Activated CD8-positive, alpha-beta memory T cell treated with anti-CD3 and anti-CD28 coated beads for 1 hour (primary cell): ENCODE measurements at places on chromosomes 12 and 14.

DNA sequence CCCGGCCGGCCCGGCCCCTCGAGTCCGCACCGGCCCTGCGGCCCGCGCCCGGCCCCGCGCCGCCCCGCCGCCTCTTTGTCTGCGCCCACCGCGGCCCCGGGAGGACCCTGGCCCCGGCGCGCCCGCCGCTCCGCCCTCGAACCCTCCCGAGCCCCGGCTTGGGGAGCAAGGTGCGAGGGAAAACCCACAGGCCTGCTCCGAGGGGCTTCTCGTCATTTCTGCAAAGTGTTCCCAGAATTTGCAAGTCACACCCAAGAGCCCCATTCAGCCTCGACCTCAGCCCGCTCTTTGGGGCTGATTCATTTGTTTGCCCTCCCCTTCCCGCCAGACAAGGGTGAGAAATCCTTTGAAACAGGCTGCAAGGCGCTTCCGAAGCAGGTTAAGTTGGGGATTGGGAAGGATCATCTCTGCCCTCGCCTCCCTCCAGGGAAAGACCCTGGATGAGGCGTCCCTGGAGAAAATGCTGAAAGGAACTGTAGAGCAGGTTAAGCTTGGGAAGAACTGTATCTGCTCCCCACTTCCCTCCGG lies 325 bp upstream of the CLIP1 start:
- no peak for DNase-seq

DNA sequence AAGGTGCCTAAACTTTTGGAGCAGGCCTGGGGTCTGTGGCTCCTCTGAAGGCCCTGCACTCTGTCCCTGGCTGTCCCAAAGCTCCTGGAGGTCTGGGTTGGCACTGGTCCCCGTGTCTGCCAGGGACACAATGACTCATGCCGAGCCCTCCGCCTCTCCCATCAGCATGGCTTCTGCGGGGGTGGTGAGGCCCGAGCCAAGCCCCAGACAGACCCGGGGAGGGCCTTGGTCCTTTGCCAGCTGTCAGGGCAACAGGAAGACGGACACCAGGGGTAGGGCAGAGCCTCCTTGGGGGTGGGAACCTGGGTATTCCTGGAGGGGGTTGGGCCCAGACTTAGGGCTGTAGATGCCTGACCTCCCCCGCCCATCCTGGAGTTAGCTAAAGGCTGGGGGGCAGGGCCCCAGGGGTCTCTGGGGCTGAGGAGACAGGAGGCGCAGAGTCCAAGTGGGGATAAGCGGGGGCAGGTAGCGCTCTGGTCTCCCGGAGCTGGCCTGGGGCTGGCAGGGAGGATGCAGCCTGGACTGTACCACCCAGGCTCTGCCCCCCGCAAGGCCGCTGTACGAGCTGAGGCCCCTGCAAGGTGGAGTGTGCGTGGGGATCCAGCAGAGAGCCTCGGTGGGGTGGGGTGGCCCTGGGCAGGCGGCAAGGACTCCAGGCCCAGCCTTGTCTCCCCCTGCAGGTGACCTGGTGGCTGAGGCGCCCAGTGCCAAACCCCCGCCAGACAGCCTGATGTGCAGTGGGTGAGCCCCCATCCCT lies 16.4 kb upstream of the PUS1 start:
- no peak for DNase-seq

DNA sequence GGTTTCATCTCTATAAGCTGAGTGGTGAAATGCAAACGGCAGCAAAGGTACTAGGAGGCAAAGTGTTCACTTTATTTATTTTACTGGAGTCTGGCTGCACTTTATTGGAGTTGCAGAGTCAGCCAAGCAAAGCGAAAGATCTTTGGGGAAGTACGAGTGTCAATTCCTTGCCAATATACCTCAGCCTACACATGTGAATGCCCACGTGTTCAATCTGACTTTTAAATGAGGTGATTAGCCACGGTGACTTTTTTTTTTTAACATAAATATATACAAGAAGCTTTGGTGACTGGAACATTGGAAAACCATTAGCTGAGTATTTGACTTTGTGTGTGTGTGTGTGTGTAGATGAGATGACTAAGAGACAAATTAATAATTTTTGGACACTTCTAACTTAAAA lies 178.8 kb downstream of the NTS start:
- no peak for DNase-seq

DNA sequence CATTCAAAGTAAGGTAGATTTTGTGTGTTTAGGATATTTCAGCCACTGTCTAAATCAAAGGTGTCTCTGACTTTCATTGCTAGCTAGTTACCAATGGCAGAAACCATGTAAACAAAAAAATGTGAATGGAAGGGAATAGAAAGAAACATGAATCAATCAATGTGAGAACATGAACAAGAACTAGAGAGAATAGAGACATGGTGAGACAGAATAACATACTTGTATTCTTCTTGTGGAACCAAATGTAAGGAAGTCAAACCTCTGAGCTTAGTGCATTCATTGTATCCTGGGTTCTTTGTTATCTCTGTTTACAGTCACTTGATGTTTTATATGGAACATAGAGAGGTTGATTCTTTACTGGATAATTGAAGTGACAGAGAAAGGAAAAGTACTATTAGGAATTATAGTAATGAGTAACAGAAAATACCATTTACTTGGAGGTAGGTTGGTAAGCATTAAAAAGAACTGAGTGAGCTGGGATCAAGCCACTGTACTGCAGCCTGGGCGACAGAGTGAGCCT lies 2.6 kb upstream of the WNK1 start:
- DNase-seq, result no peak

DNA sequence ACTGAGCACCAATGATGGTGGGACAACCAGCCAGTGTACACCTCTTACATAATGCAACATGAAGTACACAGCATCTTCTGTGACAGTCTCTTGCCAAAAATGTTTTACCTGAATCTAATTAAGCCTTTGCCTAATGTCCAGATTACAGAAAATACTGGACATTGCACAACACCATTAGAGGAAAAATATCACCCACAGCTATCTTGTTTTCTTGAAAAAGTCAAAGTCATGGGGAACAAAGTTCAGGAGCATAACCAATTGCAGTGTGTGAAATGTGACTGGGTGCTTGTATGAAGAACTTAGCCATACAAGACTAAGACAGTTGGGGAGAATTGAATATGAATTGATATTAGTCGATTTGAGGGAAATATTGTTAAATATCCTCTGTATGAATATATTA lies 12.1 kb upstream of the ANO6 start:
- no peak for DNase-seq

DNA sequence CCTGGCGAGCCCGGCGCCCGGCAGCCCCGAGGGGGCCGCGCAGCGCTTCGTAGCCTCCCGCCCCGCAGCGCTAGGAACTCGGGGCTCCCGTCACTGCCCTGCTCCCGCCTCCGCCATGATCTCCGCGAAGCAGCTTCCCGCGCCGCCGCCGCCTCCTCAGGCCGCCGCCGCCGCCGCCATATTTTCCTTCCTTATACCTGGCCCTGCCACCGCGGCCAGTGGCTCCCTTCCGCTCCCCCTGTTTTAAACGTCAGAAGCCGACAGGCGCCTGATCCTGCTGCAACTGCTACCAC lies 286 bp downstream of the PPP4R3A start:
- DNase-seq, result no peak

GRCh38 chr12:76260390-76260748 lies 87.8 kb downstream of the BBS10 start:
- DNase-seq, result no peak

DNA sequence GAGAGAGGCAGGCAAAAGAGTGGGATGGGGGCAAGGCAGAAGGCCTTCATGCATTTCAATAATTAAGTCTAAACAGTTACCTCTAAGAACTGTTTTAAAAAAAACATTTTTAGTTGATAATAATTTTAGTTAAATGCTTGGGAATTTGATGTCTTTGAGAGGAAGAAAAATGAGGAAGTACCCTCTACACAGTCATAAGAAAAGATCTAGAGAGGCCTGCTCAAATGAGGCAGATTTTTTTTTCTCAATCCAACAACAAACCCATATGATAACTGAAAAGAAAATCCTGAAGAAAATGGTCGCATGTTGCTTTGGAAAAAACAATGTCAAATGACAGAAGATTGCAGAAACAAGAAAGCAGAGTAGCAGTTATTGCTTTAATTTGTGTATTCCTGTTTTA lies 25.6 kb downstream of the SINHCAF start:
- DNase-seq, result no peak

- no peak for DNase-seq
These were observed 497.4 kb downstream of the NPAS3 start for GRCh38 chr14:33435911-33436689.

DNA sequence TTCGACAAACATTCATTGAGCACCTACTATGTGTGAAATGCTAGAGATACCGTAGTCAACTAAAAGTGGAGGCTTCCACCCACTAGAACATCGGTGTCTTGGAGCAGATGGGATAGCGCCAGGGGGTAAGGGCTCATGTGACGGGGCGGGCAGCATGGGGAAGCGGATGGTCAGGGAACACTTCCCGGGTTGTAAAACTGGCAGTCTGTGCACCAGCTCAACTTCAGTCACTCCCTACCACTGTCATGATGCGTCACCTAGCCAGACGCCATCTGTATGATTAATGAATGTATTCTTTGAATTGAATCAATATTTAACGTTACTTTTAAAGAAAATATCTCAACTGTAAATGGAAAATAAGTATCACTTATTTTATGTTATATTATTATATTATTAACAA lies 93.5 kb downstream of the PIWIL1 start:
- DNase-seq, result no peak
